Activated B cell treated with CpG ODN at 0.5 μM for 24 hours (primary cell): ENCODE measurements at places on chromosomes 4 and X. TPM values are rescaled to one million over a fixed set of nuclear protein-coding genes. Genes with fewer than 3 reads are reported as not detected.
A peak's percentile ranks its signal among the peaks of the same experiment; 100 is the strongest.

The MAGEE2 gene
- total RNA-seq: not detected in 2 replicates

- no peaks in the 10 kb centered on the region for H3K36me3 ChIP-seq
- H3K4me1 ChIP-seq: no peaks in the 10 kb centered on the region
- DNase-seq: no peak
- no peaks in the 10 kb centered on the region for H3K27me3 ChIP-seq
- H3K4me3 ChIP-seq: no peak overlapping the region
Measured at GRCh38 chr4:92969650-92970379, 666.0 kb downstream of the GRID2 start.

The NXF2 gene
- not detected in 2 replicates for total RNA-seq

DNA sequence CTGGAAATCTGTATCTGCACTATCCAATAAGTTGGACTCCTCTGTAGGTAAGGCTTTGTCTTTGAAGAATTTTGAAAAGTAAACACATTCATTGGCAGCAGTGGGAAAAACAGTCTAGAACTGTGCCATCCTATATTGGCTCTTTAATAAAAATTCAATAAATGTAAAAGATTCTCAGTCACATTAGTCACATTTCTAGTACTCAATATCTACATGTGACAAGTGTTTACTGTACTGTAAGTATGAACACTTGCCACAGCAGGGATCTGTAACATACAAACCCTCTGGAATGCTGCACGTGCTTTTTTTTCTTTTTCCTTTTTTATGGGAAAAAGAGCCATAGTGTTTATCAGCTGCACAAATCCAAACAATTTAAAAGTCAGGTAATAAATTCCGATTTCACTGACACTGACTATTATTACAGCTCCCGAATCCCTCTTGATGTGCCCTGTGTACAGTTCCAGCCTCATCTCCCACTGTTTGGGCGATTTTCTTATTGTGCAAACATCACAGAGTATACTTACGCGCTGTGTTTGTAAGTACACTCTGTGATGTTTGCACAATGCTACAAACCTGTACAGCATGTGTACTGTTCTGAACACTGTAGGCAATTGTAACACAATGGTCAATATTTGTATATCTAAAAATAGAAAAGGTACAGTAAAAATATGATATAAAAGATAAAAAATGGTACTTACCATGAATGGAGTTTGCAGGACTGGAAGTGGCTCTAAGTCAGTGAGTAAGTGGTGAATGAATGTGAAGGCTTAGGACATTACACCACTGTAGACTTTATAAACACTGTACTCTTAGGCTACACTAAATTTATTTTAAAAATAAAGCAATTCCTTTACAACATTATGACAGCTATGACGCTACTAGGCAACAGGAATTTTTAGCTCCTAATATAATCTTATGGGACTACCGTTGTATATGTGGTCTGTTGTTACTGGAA, 8.7 kb downstream of the PYURF start:
- no peaks in the 10 kb centered on the region for H3K27me3 ChIP-seq
- no peaks in the 10 kb centered on the region for H3K4me1 ChIP-seq

The ADH6 gene
- total RNA-seq: not detected in 2 replicates

GRCh38 chrX:132463411-132463810, 25.4 kb downstream of the MBNL3 start:
- DNase-seq: no peak
- H3K4me1 ChIP-seq: peaks cover 13% of the 10 kb centered on the region
- H3K36me3 ChIP-seq: no peaks in the 10 kb centered on the region

GRCh38 chrX:131881194-131881593, 141.9 kb upstream of the STK26 start:
- H3K36me3 ChIP-seq: no peaks in the 10 kb centered on the region
- no peak overlapping the region for H3K4me3 ChIP-seq
- H3K27ac ChIP-seq: no peak overlapping the region
- H3K27me3 ChIP-seq: peaks cover 3% of the 10 kb centered on the region
- H3K4me1 ChIP-seq: no peaks in the 10 kb centered on the region

GRCh38 chrX:47098338-47099094, 20.3 kb downstream of the RGN start:
- no peak for DNase-seq
- H3K4me3 ChIP-seq: no peak overlapping the region
- H3K27ac ChIP-seq: no peak overlapping the region
- no peaks in the 10 kb centered on the region for H3K4me1 ChIP-seq
- no peaks in the 10 kb centered on the region for H3K27me3 ChIP-seq

DNA sequence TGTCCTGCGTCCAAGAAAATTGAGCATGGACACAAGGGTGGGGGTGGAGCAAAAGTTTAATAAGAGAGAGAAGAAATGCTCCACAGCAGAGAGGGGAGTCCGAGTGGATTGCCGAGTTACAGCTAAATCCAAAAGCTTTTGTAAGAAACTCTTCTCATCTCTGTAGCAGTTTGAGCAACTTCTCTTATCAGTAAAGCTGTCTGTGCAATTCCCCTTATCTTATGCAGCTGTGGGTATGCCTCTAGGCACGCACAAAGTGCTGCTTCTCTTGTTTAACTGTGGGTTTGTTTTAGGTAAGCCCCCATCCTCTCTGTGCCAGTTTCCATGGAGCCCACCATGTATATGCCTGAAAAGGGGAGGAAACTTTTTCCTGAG, 44.8 kb downstream of the HMGB2 start:
- DNase-seq: no peak
- no peaks in the 10 kb centered on the region for H3K27me3 ChIP-seq
- H3K4me1 ChIP-seq: peaks cover 4% of the 10 kb centered on the region
- H3K36me3 ChIP-seq: peaks cover 27% of the 10 kb centered on the region
- no peak overlapping the region for H3K27ac ChIP-seq

DNA sequence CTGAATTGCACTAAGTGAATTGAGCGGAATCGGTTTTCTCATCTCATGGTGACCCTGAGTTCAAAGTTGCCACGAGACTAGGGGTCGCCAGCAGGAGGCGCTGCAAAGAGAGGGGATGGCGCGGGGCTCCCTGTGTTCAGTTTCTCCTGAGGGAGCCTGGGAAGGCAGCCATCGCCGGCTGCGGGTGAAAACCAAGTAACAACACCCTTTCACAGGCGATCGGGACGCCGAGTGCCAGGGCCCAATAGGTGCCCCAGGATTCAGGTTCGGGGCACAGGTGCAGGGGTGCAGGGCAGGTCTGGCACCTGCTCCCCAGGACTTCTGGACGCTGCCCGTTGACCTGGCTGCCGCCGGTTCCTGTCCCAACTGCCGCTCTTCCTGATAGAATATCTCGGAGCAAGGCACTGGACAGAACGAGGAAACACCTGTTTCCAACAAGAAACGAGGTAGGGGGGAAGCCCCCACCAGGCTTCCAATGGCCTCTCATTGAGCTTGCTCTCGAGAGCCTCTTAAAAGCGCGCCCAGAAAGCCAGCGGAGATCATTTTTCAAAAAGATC, 1.1 kb upstream of the FGF16 start:
- no peaks in the 10 kb centered on the region for H3K36me3 ChIP-seq
- peaks cover 19% of the 10 kb centered on the region for H3K4me1 ChIP-seq
- H3K27me3 ChIP-seq: peaks cover 17% of the 10 kb centered on the region
- no peak overlapping the region for H3K27ac ChIP-seq
- no peak for DNase-seq

DNA sequence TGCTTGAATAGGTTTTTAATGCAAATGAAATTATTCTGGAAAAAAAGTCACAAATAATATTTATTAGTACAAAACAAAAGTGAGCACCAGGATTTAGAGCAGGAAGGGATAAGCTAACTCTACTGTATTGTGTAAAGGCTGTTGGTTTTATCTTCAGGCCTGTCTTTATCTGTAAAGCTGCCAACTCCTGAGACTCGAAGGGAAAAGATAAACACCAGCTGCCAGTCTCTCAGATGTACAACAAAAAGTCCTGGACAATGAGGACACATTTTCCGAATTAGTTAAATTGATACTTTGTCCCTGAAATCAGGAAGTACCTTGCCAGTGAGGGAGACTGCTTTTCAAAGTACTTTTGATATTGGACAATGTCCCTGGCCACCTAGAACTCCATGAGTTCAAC, 8.8 kb downstream of the DDX60 start:
- no peak for DNase-seq
- no peak overlapping the region for H3K27ac ChIP-seq
- H3K4me1 ChIP-seq: no peaks in the 10 kb centered on the region
- H3K4me3 ChIP-seq: no peak overlapping the region
- H3K27me3 ChIP-seq: no peaks in the 10 kb centered on the region

DNA sequence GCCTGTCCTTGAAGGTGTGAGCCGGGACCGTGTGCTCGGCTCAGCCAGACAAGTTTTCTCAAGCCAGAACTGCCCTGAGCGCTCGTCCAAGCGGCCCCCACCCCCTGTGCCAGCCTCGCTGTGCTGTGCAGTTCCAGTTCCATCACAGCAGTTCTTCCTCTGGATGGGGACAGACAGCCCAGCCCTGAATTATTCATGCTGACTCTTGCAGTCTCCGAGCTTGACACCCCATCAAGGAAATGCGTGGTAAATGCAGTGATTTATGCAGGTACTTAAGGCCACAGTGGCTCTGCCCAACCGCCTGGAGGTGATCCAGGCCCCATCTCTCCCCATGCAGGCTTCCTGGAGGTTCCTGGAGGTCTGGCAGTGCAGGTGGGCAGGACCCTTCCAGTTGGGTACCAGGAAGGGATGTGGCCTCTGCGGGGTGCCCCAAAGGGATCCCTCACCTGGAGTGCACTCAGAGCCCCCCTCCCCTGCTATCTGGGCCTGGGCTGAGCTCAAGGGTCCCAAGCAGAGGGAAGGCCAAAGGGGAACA, 44.8 kb upstream of the HMX1 start:
- H3K4me3 ChIP-seq: no peak overlapping the region
- no peak overlapping the region for H3K27ac ChIP-seq

The HEPH gene
- total RNA-seq: not detected in 2 replicates

GRCh38 chr4:17613761-17614415, 553 bp upstream of the MED28 start:
- no peaks in the 10 kb centered on the region for H3K27me3 ChIP-seq
- peak overlapping the region; percentile 97 for H3K4me3 ChIP-seq
- peak overlapping the region; percentile 95 for H3K27ac ChIP-seq
- DNase-seq: peak; percentile 20
- H3K36me3 ChIP-seq: peaks cover 38% of the 10 kb centered on the region

The SFRP2 gene
- total RNA-seq: not detected in 2 replicates

DNA sequence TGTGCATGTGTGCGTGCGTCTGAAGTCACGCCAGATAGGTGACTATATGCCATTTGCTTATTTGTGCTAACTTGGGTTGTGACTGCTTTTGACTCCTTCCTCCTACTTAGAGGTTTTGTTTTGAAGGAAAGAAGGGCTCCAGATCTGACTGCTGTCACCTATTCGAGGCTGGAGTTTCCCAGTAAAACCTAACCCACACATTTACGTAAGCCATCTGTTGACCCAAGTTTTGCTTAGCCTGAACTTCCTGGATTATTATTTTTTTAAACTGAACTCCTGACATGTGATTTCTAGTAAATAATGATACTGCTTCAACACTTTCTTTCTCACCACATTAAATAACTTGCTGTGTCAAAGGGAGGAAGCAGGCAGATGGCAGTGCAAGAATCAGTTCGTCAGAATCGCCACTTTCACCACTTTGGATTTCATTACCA, 41.5 kb downstream of the DTHD1 start:
- peak overlapping the region; percentile 45 for H3K4me3 ChIP-seq
- peak overlapping the region; percentile 73 for H3K27ac ChIP-seq
- H3K4me1 ChIP-seq: peaks cover 83% of the 10 kb centered on the region

DNA sequence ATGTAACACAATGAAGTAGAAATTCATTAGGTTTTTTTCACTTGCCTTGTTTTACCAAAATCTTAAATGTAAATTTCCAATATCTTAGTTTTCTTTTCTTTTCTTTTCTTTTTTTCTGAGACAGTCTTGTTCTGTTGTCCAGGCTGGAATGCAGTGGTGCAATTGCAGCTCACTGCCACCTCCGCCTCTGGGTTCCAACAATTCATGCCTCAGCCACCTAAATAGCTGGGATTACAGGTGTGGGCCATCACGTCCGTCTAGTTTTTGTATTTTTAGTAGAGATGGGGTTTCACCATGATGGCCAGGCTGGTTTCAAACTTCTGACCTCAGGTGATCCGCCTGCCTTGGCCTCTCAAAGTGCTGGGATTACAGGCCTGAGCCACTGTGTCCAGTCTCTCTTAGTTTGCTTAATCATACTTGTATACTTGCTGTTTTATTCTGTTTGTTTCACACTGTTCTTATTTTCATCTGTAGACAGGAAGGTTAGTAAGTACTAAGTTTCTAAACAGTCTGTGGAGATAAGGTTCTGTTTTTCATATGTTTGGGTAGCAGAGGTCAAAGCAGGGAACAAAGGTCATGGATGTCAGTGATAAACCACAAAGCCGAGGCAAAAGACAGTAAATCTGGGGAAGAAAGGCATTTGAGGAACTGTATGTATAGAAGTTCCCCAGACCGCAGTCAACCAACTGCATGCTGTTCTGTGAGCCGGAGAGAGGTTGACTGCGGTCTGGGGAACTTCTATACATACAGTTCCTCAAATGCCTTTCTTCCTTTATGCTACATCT, 129.1 kb downstream of the CBR4 start:
- H3K27ac ChIP-seq: no peak overlapping the region
- no peaks in the 10 kb centered on the region for H3K36me3 ChIP-seq
- DNase-seq: no peak
- peaks cover 17% of the 10 kb centered on the region for H3K27me3 ChIP-seq
- peaks cover 28% of the 10 kb centered on the region for H3K4me1 ChIP-seq
- H3K4me3 ChIP-seq: no peak overlapping the region

GRCh38 chrX:133401536-133401935, 13.8 kb downstream of the GPC4 start:
- no peak overlapping the region for H3K27ac ChIP-seq
- no peaks in the 10 kb centered on the region for H3K36me3 ChIP-seq

GRCh38 chrX:109704563-109704962, 28.5 kb downstream of the ACSL4 start:
- no peaks in the 10 kb centered on the region for H3K27me3 ChIP-seq
- DNase-seq: no peak
- H3K4me1 ChIP-seq: peaks cover 41% of the 10 kb centered on the region
- no peak overlapping the region for H3K27ac ChIP-seq
- H3K4me3 ChIP-seq: no peak overlapping the region
- peaks cover 3% of the 10 kb centered on the region for H3K36me3 ChIP-seq

The F8A3 gene
- 9.4 and 11.6 TPM in 2 replicates for total RNA-seq

DNA sequence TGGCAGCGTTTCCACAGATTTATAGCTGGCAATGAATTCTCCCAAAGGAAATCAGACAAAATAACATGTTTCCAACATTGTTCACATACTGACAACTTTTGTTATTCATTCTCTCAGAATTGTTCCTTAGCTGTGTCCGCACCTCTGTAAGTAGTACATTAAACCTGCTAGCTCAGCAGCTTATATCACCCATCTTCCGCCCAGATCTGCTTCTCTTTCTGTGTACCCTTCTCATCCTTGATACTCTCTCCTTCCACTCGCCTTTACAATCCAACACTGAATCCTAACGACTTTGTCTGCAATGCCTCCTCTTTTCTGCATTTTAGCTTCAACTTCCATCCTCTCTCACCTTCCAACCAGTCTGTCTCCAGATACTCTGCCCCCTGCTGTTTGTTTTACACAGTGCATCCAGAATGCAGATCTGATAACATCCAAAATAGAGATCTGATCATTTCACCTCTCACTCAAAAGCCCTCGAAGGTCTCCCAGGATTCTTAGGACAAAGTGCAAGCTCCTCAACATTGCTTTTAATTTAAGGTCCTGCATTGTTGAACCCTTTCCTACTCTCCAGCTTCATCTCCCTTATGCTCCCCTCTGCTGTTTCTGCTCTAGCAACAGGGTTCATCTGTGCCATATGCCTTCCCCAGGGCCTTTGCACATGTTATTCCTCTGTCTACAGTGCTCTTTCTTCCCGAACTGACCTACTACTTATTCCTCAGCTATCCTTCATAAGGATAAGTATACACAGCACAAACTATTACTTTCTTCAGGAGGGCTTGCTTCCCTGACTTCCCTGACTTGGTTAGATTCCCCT, 67.3 kb upstream of the VBP1 start:
- H3K36me3 ChIP-seq: no peaks in the 10 kb centered on the region
- peaks cover 2% of the 10 kb centered on the region for H3K27me3 ChIP-seq
- H3K4me1 ChIP-seq: no peaks in the 10 kb centered on the region
- no peak for DNase-seq
- no peak overlapping the region for H3K27ac ChIP-seq
- H3K4me3 ChIP-seq: no peak overlapping the region

The PAGE2B gene
- not detected in 2 replicates for total RNA-seq
